A549 (cell line): ENCODE measurements at places on chromosomes 4 and X.
A peak's percentile ranks its signal among the peaks of the same experiment; 100 is the strongest.

DNA sequence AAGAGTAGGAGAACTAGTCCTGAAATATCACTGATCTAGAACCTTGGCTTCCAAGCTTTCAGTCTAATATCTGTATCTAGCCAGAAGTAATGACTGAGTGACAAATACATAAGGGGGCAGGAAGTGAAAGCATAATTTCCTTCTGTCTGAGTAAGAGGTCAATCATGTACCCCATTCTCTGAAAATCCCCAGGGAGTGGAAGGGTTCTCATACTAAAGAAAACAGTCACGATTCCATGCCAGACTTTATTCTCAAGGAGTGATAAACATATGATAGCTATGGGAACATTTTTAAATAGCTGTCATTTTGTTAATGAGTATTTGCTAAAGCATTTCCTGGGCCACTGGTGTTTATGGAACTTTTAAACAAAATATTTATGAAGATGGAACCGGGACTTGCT, 308.5 kb downstream of the ARHGAP24 start:
- no peak for DNase-seq

- no peak for DNase-seq
Measured at GRCh38 chr4:88320780-88321373, 36.5 kb upstream of the PPM1K start.

GRCh38 chrX:108123591-108124366, 32.2 kb downstream of the ATG4A start:
- no peak for DNase-seq

DNA sequence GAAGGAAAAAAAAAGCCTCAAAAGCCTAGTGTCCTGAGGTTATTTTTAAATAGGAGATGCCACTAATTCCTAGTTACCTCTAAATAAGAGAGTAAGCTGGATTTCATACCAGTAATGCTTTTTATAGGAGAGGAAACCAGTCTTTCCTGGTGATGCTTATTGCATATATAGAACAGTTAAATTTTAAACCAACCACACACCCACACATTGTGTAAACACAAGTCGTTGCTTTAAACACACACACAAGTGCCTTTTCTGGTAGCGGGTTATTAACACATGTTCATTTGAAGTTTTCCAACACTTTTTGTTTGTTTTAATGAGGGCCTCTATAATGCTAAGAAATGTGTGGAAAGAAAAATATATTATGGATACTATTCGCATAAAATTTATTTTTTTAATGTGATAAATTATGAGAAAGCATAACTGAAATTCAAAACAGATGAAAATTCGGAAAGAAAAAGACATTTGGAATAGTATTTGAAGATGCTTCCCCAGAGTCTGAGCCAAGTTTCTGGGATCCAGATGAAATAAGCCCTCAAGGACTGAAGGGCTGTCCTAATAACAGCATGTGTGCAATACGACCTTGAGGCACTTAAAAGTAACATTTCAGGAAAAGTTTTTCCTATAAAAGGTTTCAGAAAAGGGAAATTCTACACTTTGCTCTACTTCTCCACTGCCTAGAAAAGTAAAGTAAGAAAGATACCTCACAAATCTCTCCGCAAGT, 2.0 kb downstream of the ANTXR2 start:
- DNase-seq = no peak

DNA sequence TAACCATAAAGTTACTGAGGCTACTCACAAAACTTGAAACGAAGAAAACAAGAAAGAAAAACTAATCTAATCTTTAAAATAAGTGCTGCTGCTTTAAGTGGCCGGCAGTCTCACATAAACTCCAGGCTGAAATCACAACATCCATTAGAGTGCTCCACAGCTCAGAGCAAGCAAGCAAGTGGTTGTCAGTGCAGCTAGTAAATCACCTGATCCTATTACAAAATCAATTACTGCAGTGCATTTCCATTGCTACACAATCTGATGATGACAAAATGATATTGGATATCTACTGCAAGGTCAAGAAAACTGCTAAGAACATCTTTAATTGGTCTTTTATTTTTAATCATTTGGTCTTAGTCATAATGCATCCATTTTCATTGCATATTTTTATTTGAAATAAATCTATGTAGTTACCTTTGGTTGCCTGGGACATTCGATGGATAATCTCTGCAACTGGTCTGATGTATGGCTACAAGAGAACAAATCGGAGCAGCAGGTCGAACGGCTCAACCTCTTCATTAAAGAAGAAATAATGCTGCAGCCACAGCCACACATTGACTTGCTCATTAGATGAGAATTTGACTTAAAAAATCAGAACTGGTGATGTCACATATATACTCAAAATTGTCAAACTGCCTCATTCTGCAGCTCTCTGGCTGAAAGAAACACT, 87.7 kb downstream of the FBXW7 start:
- no peak for DNase-seq

DNA sequence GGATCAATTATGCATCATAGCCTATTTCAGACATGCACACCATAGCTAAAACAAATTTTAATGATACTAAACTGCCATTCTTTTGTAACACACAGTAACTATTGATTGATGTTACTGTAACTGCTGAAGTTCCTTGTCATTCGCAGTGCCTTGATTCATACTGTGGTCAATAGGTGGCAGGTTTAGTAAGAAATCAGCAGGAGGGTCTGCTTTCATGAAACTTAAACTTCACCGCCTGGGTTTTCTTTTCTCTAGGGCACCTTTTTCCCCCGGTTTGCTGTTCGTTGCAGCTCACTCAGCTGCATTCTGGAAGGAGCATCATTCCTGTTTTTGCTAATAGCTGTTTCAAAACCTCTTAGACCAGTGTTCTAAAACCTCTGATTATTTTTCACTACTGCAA, 88.1 kb downstream of the RPA4 start:
- no peak for DNase-seq

DNA sequence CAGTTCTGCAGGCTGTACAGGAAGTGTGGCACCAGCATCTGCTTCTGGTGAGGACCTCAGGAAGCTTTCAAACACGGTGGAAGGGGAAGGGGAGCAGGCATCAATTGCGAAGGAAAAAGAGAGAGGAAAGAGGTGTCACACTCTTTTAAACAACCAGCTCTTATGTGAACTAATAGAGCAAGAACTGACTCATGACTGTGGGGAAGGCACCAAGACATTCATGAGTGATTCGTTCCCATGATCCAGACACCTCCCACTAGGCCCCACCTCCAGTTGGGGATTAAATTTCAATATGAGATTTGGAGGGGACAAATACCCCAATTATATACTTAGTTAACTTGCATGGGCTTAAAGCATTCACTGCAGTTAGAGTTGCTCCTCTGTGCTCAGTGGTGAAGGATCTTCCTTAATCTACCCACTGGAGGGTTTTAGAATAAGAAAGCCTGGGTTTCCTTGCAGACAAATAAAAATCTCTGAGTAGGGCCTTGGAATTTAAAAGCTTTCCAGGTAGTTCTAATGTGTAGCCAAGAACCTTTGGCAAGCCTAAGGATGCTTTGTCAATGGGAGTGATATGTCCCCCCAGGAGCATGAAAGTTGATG, 60.0 kb downstream of the SYNPO2 start:
- no peak for DNase-seq

DNA sequence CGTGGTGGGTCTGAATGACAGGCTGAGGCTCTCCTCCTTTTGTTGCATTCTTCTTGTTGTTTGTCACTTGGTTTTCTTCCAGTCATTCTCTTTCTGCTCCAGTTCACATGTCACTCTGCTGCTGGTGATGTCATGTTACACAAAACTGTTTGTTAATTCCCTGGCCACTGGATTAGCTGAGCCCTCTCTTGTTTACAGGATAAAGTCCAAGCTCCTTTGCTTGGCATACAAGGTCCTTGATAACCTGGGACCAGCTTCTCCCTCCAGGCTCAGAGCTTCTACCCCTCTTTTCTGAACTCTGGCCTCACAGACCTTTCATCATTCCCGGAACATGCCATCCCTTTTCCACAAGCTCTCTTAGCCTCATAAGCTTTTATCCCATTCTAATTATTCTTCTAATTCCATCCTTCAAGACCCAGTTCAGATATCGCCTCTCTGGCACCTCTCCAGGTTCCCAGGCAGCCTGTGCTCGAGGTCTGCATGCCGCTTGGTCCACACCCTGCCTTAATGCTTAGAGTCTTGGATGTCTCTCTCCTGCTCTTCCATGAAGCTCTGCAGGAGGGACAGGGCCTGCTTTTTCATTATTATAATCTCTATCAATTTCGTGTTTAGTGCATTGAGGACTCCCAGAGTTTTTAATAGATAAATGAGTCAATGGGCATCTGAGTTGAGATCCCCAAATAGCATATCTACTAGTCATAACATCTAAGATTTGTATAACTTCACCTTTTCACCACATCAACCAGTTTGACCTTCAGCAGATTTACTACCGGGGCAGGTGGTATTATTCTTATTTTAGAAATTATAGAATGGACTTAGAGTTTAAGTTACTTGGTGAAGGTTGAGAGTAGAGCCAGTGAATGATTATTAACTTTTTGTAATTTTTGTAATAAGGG, 98.7 kb downstream of the TMEM131L start:
- peak; percentile 42 for DNase-seq

DNA sequence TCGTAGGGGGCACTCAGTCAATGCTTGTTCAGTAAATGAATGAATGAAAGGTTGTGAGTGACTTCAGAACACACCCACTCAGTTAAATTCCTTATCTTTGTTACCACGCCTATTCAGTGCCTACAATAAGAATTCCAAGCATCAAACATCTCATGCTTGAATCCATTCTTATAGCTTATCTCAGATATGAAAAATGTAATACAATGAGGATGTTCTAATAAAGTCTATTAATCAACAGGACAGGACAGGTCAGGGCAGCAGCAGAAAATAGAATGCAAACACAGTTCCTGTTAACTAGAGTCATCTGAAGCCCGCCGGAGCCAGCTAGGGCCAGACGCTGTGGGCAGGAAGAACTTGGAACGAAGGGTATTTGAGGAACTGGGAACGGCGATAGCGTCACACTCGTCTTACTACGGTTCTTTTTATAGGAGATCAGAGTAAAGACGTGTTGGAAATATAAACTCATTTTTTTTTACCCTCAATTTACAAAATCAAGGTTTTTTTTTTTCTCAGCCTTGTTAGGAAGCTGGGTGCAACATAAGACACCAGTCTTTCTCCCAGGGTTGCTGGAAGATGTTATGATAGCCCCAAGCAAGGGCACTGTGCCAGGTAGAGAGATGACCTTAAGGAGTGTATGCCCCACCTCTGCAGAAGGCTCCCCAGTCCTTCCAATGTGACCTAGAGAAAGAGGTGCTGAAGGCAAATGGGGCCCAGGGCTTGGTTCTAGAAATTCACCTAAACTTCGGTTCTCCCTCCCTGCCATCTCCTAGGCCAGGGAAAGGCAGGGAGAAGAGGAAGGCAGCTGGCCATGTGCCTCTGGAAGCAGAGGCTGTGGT, 48.3 kb downstream of the SEL1L3 start:
- DNase-seq = peak; percentile 22

DNA sequence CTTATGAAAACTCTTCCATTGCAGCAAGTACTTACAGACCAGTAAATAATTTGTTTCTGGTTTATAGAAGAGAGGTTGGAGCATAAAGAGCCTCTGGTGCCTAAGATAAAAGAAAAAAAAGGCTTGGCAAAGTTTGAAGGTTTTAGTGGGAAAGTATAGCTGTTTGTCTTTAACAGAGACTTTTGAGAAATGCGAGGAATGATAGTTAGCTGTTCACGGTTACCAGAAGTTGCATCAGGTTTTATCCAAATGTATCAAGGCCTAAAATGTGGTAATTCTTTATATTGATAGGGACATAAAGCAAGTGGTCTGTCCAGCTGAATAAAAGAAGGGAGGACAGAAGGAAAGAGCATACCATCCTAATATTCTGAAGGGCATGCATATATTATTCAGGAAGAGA, 29.3 kb downstream of the RAP1GDS1 start:
- DNase-seq = no peak

- DNase-seq = peak; percentile 67
Measured at GRCh38 chrX:46573331-46573891, at the start of gene CHST7. Gene CHST7, plus strand, starts transcription at chrX:46573765. Its CDS starts 167 bp downstream, at chrX:46573932.

DNA sequence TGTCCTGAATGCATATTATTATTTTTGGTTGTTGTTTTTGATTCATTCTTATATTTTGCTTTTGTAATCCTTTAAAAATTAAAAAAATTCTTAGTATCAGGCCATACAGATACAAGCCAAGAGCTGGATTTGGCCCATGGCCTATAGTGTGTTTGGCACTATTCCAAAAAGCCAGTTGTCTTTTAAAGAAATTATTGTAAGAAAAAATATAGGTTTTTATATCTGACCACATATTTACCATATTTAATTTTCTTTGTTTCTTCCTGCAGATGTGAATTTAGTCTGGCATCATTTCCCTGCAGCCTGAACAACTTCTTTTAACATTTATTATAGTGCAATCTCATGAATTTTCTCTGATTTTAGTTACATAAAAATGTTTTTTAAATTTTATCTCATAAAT, 652.8 kb upstream of the NR3C2 start:
- no peak for DNase-seq

GRCh38 chr4:81460191-81460701, 11.5 kb downstream of the RASGEF1B start:
- no peak for DNase-seq

DNA sequence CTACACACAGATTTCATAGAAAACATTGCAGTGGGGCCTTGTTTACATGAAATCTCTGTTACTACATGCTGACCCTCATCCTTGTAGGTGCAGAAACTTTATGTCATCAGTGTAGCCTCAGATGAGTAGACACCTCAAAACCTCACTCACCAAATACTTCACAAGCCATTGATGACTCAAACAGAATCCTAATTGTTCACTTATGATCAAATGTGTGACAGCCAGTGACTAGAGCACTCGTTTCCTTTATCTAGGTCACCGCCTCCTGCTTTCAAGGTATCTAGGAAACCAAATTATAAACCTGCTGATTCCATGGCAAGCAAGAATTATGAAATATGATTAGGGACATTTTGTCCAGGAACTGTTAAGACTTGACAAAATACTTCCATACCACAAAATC, 255.8 kb upstream of the GPRIN3 start:
- DNase-seq = no peak

- DNase-seq = no peak
Measured at GRCh38 chr4:95161781-95162469, 386.8 kb downstream of the UNC5C start.

DNA sequence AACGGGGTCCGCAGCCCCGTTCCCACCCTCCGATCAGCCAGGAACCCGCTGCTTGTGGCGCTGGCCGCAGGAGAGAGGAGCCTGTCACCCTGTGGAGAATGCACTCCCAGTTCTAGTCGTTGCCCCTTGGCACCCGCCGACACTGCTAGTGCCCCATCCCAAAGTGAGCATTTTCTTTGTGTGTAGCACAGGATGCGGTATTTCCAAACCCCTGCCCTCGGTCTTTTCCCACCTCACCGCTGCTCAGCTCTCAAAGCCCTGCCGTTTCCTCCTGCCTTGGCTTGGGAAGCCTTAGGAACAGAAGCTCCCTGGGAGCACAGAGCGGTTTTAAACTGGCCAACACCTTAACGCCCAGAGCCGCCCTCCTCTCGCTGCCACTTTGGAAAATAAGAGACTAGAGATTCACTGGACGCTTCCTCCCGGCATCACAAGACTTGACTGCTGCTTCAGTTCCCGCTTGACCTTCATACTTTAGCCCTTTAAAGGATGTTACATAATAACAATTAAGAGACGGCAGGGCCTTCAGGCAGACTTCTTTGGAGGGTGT, 772 bp downstream of the CYP4V2 start:
- peak; percentile 23 for DNase-seq

- DNase-seq = no peak
Measured at GRCh38 chr4:109278594-109279031, 23.8 kb downstream of the COL25A1 start.
